Stromal cell of bone marrow (primary cell): ENCODE measurements at places on chromosomes 2 and 18.

GRCh38 chr2:185179743-185180142 lies 558.9 kb upstream of the FSIP2 start:
- no peak for DNase-seq

DNA sequence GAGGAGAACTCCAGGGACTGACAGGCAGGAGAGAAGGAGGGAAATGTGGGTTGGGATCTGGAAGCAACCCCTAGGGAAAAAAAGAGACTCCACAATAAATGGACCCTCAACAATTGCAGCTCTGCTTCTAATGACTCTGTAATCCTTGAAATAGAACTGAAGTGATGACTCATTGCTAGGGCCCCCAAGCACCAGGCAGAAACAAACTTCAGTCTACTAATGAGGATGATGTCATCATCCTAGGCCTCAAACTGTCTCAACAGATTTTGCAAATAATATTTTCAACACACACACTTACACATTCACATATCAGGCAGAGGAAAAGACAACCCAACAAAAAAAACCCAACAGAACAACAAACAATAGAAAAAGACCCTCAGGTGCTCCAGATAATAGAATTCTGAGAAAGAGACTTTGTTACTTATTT lies 143.3 kb downstream of the HDAC4 start:
- DNase-seq = peak; percentile 83

GRCh38 chr18:816088-816653 lies 4.1 kb upstream of the YES1 start:
- no peak for DNase-seq

GRCh38 chr2:202831242-202832220 lies 40.0 kb downstream of the ICA1L start:
- peak; percentile 40 for DNase-seq

DNA sequence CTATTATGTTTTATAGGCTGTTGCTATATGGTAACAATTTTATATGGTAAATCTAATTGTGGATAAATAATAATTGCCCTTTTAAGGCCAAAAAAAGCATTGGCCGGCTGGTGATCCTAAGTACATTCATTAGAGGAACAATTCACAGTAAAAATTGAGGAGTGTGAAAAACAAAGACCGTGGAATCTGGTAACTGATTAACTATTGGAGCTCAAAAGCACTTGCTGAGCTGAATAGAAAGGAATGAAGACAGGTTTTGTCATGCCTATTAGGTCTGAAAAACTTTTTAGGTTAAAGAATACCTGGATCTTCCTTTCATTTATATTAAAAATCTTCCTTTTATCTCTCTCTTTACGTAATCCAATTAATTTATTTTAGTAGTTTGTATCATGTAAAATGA lies 18.5 kb upstream of the RBBP8 start:
- DNase-seq = no peak

GRCh38 chr2:111957872-111958354 lies 59.5 kb downstream of the MERTK start:
- no peak for DNase-seq

DNA sequence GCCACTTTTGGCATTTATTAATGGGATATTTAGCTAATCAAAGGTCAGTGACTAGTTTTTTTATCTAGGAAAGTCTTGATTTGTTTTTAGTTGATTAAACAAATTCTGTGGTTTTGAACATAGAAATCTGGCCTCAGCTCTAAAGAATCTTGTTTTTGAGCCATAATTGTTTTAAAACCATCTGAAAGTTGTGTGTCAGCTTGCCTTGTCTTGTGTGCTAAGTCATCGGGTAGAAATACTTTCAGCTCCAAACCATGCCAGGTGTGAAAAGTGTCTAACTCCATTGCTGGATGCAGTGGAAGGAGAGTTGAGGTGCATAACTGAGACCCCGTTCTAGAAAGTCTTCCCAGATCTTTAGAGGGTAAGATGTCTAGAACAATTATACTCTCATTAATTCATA lies 22.7 kb downstream of the FARP2 start:
- DNase-seq = no peak

GRCh38 chr2:37906131-37906530 lies 19.0 kb upstream of the RMDN2 start:
- DNase-seq = no peak

- DNase-seq = no peak
Observed at GRCh38 chr18:3157086-3157485, 62.7 kb downstream of the MYOM1 start.

DNA sequence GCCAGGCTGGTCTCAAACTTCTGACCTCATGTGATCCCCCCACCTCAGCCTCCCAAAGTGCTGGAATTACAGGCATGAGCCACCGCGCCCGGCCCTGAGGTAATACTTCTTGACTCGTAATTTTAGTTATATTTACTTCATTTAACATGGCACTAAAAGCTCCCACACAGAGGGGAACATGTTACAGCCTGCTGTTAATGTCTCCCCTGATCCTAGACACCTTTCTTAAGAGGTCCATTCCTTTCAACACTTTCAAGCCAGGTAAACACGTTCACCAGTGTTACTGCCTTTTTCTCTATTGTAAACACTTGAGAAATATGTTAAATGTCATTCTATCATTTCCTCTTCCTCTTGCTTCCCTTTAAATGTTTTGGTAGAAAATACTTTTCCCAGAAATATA lies 161.4 kb downstream of the METTL4 start:
- DNase-seq = no peak

DNA sequence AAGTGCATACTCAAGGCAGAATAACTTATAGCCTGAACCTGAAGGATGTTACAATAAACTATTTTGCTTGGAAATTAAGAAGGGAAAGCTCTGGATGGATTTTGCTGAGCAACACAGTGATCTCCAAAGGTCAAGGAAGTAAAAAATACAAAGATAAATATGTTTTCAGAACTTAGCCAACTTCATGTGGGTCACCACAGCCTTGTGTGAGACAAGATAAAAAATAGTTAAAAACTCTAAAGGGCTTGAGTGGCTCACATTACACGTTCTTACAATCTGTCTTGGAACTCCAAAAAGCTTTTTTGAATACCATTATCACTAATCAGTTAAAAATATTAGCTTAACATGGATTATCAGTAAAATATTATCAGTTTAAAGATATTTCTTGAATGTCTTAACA lies 28.9 kb upstream of the MTX2 start:
- DNase-seq = no peak

DNA sequence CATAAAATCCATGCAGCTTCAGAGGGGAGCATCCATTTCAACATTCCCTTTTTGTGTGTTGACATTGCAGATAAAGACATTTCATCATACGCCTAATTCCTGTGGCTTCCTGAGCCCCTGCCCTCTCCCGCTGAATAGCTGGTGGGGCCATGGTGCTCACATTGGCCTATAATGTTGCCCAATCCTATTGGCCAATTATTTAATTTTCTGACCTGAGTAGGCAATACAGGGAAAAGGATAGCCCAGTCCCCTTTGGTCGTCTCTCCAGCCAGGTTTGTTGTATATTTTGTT lies 163.8 kb upstream of the MYCN start:
- no peak for DNase-seq

DNA sequence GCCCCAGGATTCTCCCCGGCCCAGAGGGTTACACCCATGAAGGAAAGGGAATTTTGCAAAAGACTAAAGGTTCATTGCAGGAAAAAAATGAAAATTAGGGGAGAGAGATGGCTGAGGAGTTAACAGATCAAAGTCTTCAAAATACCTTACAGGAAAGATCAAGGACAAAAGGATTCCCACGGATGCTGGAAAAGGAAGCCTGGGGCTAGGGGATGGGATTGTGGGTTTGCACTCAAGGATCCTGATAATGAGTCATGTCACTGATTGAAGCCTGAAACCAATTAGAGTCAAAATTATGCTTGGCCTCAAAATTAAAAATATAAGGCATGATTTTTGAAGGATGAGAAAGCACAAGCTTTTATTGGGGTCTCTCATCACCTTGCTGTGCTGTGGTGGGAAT lies 32.6 kb upstream of the COPS8 start:
- DNase-seq = no peak

DNA sequence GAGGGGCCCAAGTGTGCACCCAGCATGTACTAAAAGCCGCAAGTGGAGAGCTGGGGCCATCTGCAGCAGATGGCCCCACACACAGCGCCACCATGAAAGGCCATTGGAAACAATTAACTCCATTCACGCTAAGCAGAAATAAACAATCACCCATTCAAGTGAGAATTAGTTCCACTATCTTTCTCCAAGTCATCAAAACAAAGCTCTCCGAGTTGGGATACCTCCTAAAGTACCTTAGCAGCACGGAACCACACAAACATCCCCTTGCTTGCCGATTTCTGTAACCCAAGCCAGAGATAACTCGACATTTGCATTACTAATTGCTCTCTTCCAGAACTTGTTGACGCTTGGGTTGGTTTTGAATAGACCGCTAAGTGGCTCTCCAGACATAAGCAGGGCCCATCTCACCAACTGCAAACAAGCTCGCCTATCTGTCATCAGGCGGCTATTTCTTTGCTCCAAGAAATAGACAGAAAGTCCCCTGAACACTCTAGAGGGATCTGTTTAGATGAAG lies 840.6 kb upstream of the SALL3 start:
- DNase-seq = no peak

GRCh38 chr2:240182001-240182400 lies 41.5 kb upstream of the OTOS start:
- DNase-seq = no peak

DNA sequence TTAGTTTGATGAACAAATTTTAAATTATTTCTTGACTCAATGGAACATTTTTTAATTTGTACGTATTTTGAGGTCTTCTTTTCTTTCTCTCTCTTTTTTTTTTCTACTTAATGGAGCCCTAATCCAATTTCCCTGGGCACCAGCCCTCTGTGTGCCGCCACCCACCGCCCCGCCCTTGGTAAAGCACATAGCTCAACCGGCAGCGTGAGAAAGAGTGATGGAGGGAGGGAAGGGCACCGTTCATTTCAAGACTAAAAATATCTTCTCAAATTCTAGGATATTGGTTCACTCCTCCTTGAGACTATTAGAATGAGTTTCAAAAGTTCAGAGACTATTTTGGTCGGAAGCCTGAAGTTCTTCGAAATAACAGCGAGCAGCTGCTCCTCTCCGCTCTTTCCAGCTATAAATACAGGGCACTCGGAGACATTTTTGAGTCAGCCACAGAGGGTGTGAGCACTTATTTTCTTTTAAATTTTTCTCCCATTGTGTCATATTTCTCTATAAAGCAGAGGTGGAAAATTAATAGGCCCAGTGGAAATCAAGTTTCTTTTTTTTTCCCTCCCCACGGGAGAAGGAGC lies 731.7 kb upstream of the ID2 start:
- peak; percentile 44 for DNase-seq

- DNase-seq = no peak
Observed at GRCh38 chr2:205814039-205814364, 131.7 kb downstream of the NRP2 start.

GRCh38 chr2:199988151-199988550 lies 32.8 kb downstream of the MAIP1 start:
- no peak for DNase-seq

DNA sequence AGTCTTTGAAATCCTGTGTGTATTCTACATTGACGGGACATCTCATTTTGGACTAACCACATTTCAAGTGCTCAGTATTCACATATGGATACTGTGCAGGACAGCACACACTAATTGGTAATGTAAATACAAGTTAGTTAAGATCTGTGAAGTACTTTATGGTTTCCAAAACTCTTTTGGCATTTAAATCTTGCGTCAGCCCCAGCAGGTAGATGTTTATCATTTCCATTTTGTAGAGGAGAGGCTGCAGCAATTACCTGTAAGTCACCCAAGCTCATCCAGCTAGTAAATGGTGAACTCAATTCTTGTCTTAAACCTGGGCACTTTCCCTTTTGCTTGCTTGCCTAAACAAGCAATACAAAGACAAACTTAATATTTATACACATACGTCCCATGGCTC lies 1.6 kb upstream of the NAGK start:
- no peak for DNase-seq

GRCh38 chr2:195756218-195756942 lies 99.4 kb downstream of the SLC39A10 start:
- no peak for DNase-seq

GRCh38 chr2:171404719-171405118 lies 29.1 kb downstream of the METTL8 start:
- no peak for DNase-seq

- DNase-seq = no peak
Observed at GRCh38 chr2:47373747-47374146, 29.2 kb upstream of the MSH2 start.

- peak; percentile 19 for DNase-seq
Observed at GRCh38 chr2:164314148-164314547, 307.1 kb downstream of the GRB14 start.

DNA sequence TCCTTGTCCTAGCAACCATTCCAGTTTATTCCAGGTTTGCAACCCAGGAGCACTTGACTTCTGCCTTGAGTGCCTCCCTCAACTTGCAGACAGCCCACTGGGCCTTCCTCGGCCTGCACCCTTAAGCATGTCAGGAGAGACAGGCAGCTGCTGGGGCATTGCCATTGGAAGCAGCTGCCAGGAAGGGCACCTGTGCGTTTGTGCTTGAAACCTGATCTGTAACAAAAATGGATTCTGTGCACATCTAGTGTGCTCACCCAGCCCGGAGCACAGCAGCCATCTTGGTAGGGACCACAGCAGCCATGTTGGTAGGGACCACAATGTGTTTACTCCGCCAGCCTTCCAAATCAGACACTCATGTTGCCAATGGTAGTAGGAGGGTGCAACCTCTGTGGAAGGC lies 44.3 kb upstream of the GLI2 start:
- no peak for DNase-seq

- no peak for DNase-seq
Observed at GRCh38 chr2:168147830-168148794, 99.3 kb downstream of the STK39 start.

- no peak for DNase-seq
Observed at GRCh38 chr2:219722276-219722879, 94.9 kb downstream of the SLC4A3 start.

- DNase-seq = no peak
Observed at GRCh38 chr2:9813312-9814128, 29.8 kb upstream of the TAF1B start.

GRCh38 chr2:31440764-31441163 lies 26.2 kb upstream of the XDH start:
- DNase-seq = peak; percentile 81

DNA sequence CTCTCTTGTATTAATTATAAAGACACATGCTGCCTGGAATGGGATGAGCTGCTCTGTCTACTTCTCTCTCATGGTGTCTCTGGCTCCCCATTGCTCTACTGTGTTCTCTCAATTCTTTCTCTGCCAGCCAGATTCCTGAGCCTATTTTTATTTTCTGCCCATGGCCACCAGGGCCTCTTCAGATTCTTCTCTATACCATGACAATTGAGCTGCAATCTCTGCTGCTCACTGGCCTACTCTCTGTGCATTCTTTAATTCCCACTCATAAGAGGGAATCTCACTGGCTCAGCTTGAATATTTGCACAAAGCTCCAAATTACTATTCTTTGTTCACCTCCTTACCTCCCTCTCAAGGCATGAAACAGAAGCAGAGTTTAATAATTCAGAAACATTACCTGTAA lies 161.4 kb upstream of the GULP1 start:
- no peak for DNase-seq
